ENCODE measurements at places on chromosomes 6 and 20.

GRCh38 chr20:5510446-5510845 is 193.7 kb upstream of the PROKR2 start:
- DNase-seq = no peak

GRCh38 chr20:49356676-49357075 is 78.8 kb upstream of the ZNFX1 start:
- no peak for DNase-seq

GRCh38 chr6:12228447-12229146 is 61.6 kb upstream of the EDN1 start:
- no peak for DNase-seq

GRCh38 chr6:12580290-12580689 is 136.3 kb upstream of the PHACTR1 start:
- DNase-seq = no peak

DNA sequence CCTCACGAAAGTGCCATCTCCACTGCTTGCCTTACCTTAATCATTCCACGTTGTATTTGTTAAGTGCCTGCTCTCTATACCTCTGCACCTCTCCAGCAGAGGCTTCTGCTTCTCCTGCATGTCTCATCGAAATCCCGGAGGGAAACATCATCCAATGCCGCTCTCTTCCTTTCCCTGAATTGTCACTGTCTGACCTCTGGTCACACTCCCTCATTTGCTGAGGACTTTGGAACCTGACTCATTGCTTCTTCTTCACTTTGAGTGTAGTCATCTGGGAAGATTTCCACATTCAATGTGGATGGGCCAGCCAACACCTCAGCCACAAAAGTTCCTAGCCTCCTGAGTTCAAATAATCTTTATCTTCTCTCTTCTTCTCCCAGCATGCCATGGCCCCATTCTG is 78.9 kb upstream of the BEND6 start:
- no peak for DNase-seq

- DNase-seq = no peak
These were observed 708.8 kb downstream of the EYS start for GRCh38 chr6:64998204-64998603.

GRCh38 chr6:140977403-140977802 is 1155.3 kb upstream of the GJE1 start:
- no peak for DNase-seq

- DNase-seq = no peak
These were observed 59.9 kb downstream of the REV3L start for GRCh38 chr6:111423055-111423633.

DNA sequence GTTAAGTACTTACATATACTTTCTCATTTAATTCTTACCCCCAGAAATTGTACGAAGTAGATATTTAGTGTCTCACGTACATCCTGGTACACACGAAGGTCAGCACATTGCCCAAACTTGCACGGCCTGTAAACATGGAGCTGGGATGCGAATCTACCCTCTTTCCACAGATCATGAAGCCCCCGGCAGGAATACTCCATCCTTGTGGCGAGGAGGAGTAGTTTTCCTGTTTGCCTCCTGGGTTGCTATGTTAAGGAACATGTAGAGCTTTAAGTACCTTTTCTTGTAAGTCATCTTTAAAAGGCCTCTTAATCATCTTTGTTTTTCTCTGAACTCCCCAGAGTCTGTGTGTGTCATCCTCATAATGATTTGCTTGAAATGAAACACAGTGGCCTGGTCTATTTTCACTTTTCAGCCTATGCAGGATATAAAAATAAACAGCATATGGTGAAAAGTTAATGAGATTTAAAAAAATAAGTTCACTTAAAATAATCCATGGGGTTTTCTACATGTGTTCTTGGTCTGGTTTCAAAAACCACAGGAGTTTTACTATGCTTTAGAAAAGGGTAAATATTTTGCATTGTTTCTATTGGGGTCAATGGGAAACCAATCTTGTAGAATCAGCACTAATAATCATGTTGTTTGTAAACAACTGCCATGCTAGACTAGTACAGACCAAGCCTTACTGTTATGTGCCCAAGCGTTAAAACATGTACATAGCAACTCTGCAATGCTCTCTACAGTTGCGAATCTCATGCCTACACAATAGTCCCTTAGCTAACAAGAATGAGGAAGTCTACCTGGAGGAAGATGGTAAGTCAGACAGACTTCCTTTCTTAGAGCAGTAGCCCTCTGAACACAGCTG is 9.3 kb upstream of the ARID1B start:
- no peak for DNase-seq

GRCh38 chr6:7484666-7485065 is 56.8 kb upstream of the DSP start:
- DNase-seq = no peak
